ENCODE measurements at places on chromosomes 7 and 10.
A peak's percentile ranks its signal among the peaks of the same experiment; 100 is the strongest.

DNA sequence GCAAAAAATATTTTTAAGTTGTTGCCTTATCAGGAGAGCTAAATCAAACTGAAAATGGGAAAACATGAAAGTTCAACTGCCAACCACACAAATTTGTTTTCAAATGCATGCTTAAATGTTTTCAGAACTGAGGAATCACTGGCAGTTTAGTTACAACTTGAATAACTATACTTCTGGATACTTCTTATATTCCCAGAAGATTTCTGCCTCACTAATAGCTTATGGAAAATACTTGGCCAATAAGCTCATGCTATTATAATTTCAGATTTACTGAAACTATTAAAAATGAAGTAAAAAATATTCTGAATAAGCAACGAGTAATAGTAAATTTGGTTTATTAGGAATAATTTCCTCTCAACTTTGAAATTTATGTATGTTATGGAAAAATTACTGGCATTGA lies 222.2 kb downstream of the CDK14 start:
- DNase-seq, result no peak

DNA sequence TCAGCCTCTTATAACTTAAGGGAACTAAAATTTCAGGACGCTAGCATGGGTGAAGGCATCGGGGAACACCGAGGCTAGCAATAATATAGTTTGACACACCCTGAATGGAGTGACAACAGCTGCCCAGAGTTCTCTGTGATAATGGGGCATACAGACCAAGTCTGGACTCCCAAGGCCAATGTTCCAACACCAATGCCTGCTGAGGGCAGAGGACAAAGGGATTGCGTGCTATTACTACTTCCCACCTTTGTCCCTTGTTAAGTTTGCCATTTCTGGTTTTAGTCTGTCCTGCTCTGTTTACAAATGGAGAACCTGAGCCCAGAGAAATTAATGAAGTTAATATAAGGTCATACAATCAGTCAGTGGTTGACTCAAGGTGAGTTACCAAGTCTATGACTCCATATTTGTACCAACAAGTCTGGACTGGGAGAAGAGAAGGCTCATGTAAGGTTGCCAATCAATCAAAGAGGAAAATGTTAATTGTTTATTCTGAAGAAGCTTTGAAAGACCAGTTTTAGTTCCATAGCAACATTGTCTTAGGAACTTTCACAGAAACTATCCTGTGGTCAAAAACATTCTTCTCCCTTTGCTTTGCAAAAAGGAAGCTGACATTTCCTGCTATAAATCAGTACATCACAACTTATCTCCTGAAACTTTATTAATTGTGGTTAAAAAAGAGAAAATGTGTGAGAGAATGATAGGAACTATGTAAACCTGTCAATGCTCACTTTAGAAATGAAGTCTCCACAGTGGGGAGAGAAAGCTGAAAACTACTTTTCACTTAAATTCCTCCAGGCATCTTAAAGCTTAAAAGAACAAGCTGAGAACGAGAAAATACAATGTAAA lies 74.5 kb downstream of the CCDC6 start:
- DNase-seq, result no peak

DNA sequence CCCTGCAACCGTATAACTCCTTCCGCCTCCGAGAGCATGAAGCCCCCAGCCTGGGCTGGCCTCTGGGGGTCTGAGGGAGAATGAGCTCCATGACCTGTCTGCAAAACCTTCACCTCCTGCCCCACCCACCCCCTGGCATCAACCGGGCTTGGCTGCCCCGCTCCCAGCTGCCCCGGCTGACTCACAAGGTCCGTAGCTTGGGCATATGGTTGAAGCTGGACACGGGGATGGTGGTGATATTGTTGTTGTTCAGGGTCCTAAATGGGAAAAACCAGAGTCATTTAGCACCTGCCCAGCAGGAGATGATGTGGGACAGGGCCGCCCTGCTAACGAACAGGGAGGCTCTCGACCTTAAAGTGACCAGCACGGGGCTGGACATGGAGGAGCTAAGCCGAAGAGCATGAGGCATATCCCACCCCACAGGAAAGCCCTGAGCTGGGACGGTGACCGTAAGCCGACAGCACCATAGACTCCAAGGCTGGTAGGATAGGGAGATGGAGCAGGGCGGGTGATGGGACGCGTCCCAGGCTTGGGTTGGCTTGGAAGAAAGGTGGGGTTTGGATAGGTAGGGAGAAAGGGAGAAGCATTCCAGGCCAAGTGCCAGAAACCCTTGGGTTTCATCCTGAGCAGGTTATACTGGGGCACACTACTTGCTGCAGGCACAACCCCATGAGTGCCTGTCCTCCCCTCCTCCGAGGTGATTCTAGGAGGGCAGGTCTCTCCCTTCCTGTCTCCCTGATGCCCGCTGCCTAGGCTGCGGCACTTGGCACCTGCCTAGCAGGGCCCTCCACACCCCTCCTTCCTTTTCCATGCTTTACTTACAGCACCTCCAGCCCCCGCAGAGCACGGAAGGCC lies 121.5 kb downstream of the SLIT1 start:
- no peak for DNase-seq

DNA sequence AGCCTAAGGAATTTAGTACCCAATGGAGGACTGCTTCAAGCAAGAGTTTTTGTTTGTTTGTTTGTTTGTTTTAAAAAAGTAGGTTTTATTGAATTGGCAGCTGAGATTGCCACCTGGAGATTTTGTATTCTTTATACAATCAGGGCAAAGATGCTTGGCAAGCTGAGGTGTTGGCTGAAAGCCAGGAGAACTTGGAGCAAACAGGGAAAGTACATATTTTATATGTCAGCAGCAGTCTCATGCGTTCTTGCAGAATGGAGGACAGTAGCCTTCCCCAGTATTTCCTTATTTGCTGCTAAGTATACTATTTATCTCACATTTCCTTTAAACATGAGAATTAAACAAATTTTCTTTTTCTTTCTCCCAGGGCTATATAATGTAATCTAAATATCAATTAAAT lies 22.6 kb upstream of the ICA1 start:
- DNase-seq, result no peak

DNA sequence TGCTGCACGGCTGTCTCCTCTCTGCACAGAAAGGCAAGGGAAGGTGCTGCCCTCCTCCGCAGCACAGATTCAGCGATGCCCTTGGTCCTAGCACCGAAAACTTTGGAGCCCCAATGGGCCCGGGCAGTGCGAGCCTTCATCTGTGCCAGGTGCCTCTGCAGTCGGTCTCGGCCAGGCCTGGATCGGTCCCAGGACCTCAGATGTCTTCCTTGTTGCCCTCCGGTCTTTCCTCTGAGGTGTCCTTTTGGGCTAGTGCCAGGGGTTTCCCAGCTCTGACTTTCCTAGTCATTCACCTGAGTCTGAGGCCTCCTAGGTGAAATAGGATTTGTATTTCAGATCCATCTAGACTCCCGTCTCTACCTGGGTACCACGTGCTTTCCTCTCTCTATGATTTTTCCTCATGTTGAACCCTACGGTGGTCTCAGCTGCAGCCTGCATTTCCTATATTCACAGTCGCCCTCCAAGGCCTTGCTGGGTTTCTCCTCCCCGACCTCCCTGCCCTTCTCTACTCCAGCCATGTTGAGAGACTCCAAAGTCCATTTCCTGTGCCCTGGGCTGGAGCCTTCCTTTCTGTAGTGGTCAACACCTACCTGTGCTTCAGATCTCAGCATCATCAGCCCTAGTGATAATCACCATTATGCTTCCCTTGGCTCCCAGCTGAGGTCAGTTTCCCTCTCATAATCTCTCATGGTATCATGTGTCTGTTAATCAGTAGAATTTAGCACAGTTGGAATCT lies 92.0 kb upstream of the PRSS58 start:
- no peak for DNase-seq

DNA sequence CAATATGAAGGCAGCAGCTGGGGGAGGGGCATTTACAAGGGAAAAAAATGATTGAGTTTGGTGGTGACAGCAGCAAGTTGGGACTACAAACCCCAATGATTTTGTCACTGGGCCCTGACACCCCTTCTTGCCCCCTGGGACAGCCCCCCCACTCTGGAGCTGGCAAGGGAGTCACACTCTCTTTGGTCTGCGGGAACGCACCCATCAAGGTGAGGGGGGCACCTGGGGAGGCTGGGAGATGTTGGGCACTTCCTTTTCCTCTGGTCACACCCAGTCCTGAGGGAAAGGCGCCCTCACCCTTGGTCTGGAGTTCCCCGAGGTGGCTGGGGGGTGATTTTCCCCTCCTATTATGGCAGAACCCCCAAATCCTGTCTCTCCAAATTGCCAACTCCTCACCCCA lies 24.4 kb downstream of the EPHB4 start:
- DNase-seq, result no peak

DNA sequence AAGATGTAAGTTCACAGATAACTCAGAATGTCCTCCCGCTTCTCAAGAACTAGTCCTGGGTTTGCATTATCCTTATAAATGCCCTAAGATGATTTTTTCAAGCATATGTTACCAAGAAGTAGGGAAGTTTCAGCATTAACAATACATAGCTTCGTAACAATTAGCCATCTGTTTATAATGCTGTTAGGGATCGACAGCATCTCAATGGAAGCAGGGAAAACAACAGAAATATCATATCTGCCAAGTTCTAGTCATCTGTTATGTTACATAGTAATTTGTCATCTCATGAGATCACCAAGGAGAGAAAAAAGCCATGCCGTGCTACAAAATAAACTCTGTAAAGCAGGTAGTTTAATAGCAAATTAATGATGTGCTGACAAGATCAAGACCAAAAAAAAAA lies 731.5 kb upstream of the C7orf33 start:
- no peak for DNase-seq

DNA sequence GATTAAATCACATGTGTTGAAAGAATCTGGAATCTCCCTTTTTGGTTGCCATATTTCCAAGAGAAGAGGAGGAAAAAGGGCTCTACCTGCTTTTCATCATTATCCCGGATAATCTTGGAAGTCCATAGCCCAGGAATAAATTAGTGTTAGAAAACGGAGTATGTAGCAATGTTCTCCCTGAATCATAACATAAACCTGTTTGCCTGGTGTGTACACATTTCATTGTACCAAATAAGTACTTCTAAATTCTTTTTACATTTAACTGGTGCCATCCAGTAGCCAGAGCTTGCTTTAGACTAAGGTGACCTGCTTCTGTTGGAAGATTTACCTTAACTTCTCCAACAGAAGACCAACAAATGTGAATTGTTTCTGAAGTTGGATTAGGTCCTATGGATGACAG lies 182.3 kb upstream of the C7orf33 start:
- DNase-seq, result no peak

DNA sequence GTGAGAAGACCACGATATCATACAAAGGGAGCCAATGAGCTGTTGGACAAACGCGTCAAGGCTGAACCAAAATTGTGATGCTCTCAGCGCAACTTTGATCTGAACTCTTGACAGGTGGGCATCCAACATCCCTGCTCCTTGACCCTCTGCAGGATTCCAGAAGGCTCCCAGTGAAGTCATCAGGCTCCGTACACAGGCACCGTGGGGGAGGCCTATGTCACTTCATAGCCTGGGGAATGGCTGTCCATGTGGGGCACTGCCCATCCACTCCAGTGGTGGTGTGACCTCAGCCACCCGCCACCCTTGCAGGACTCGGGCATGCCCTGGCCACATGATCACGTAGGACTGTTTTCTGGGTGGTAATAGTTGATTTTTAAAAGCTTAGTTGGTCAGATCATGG lies 233.8 kb upstream of the GRB10 start:
- DNase-seq, result no peak

GRCh38 chr7:37315772-37316715 lies 132.6 kb downstream of the ELMO1 start:
- no peak for DNase-seq

DNA sequence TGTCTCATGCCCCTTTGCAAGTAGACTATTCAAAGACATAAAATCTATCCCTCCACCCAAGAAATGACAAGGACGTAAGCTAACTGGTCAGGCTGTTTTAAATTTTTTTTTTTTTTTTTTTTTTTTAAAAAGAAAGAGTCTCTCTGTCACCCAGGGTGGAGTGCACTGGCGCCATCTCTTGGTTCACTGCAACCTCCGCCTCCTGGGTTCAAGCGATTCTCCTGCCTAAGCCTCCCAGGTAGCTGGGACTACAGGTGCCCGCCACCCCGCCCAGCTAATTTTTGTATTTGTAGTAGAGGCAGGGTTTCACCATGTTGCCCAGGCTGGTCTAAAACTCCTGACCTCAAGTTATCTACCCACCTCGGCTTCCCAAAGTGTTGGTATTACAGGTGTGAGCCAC lies 11.2 kb downstream of the TRA2A start:
- DNase-seq, result no peak

GRCh38 chr10:116848032-116848943 lies 1.0 kb upstream of the ENO4 start:
- no peak for DNase-seq

GRCh38 chr10:22320591-22321155 lies at the start of gene BMI1:
Gene BMI1 (plus strand): TSS chr10:22321099. CDS start chr10:22326450, 5,351 bp downstream.
- DNase-seq, result no peak

- DNase-seq, result no peak
Measured at GRCh38 chr10:42984035-42984610, 92.7 kb upstream of the RET start.

- no peak for DNase-seq
Measured at GRCh38 chr7:18278316-18278715, 217.2 kb upstream of the HDAC9 start.

DNA sequence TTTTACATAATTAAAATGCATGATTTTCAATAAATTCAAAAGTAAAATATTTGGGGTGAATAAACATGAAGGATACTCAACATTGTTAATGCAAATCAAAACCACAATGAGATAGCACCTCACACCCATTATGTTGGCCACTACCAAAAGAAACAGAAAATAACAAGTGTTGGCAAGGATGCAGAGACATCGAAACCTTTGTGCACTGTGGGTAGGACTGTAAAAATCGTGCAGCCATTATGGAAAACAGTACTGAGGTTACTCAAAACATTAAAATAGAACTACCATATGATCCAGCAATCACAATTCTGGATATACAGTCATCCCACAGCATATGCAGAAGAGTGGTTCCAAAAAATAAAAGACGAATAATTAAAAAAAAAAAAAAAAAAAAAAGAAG lies 13.1 kb downstream of the EZH2 start:
- no peak for DNase-seq

DNA sequence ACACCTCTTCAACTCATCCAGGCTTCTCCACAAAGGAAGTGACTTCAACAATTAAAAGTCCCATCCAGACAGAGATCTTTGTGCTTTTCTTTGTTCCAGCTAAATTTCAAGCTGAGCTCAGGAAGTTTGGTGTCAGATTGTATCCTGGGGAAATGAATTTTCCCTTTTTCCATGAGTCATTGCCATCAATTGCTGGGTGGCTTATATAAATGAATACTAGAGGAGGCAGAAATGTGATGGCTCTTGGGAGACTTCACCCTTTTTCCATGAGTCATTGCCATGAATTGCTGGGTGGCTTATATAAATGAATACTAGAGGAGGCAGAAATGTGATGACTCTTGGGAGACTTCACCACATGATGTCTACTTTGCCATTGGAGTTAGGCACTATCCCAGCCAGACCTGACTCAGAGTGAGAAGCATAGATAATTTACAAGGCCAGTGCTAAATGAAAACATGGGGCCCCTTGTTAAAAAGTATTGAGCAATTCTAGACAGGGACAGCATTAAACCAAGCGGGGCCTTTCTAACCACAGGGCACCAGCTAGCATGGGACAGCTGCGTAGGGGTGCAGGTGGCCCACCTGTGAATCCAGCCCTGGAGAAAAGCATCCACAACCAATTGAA lies 339.2 kb upstream of the PODXL start:
- peak; percentile 22 for DNase-seq

- DNase-seq, result no peak
Measured at GRCh38 chr10:129645487-129645886, 178.4 kb downstream of the MGMT start.

GRCh38 chr7:105346593-105347322 lies 42.0 kb downstream of the SRPK2 start:
- DNase-seq, result no peak

- DNase-seq, result no peak
Measured at GRCh38 chr10:28790146-28790545, 112.8 kb downstream of the BAMBI start.

- DNase-seq, result no peak
Measured at GRCh38 chr7:155807789-155808548, 4.3 kb downstream of the SHH start.

All from HS-27A (cell line).